ENCODE measurements at places on chromosomes 3 and 15. TPM values are rescaled to one million over a fixed set of nuclear protein-coding genes. Genes with fewer than 3 reads are reported as not detected.

GRCh38 chr15:95843241-95843910, 487.1 kb upstream of the NR2F2 start:
- DNase-seq = no peak

DNA sequence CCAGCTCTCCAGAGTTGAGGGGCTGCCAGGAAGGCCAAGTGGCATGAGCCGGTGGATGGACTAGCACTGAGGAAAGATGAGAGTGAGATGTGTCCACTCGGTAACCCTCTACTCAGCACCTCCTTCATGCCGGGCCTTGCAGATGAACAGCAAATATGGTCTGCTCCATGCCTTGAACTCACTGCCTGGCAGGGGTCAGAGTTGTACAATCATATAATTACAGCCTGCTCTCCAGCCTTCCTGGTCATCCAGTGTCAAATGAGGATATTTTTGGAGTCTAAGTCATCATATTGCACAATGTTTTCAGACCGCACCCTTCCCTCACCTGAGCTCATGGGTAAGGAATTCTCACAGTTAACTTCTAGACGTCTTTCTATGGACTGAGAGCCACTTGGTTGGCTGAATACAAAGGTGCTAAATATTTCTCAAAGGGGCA, 4.9 kb downstream of the MGLL start:
- DNase-seq = no peak

GRCh38 chr3:155863072-155863784, 7.2 kb upstream of the GMPS start:
- DNase-seq = no peak

- DNase-seq = peak; percentile 42
Measured at GRCh38 chr3:111072031-111072921, 660 bp downstream of the NECTIN3 start.

DNA sequence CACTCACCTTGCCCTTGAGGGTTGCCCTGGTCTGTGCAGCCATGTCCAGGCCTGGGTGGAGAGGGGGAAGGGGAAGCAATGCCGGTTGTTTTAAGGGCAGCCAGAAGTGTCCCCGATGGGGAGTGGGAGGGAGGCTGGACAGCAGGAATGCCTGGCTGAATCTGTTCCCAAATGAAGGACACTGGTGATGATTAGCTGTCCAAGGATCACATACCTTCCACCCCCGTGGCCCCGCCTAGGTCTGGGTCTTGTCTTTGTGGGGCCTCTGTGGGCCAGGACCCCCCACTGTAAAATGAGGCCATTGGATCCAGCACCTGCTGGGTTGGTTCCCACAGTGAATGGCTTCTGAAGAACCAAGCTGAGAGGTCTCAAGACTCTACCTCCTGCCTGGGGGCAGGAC, 71.4 kb downstream of the FBLN2 start:
- DNase-seq = no peak

The COL6A6 gene
- 0.07 TPM for total RNA-seq
